CD4-positive, alpha-beta memory T cell (primary cell): ENCODE measurements at places on chromosomes 6 and 20. TPM values are rescaled to one million over a fixed set of nuclear protein-coding genes. Genes with fewer than 3 reads are reported as not detected.

Gene GATA5
- not detected for total RNA-seq

Gene CTCFL
- total RNA-seq: not detected

Gene MMP24OS
- total RNA-seq: 76.6 TPM

Gene HSPA1L
- 8.2 TPM for total RNA-seq

Gene NKAPL
- 0.33 TPM for total RNA-seq

Gene PNPLA1
- 0.42 TPM for total RNA-seq

Gene RNF182
- not detected for total RNA-seq

Gene GNAS
- total RNA-seq: 645 TPM

Gene MYLK4
- 0.42 TPM for total RNA-seq
